ENCODE measurements at places on chromosomes 12 and 14.
A peak's percentile ranks its signal among the peaks of the same experiment; 100 is the strongest.

GRCh38 chr12:122740351-122740750, 9.7 kb upstream of the HCAR1 start:
- no peak for DNase-seq

DNA sequence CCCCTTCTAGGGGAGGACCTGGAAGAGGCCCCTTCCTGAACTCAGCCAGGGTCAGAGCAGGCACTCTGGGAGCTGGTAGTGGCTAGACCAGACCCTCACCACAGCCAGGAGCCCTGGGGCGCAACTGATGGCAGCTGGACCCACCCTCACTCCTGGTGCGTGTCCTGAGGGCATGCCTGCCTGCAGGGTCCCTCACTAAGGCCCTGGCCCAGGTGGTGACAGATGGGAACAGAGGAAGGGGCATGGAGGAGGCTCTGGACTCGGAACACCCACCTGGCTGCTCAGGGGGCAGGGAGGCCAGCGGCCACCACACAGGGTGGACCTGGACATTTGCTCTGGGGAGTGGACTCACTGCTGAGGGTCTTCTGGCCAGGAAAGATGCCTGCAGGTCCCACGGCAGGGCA, 342.2 kb upstream of the SFSWAP start:
- no peak for DNase-seq

- DNase-seq = no peak
Observed at GRCh38 chr12:12214635-12215131, 52.2 kb downstream of the LRP6 start.

GRCh38 chr14:70827347-70827746, 18.0 kb upstream of the MAP3K9 start:
- no peak for DNase-seq

- no peak for DNase-seq
Observed at GRCh38 chr14:103526247-103526913, 2.6 kb upstream of the TRMT61A start.

- peak; percentile 54 for DNase-seq
Observed at GRCh38 chr12:89261982-89262381, 90.3 kb downstream of the DUSP6 start.

- no peak for DNase-seq
Observed at GRCh38 chr12:93908846-93909567, 231.8 kb downstream of the CRADD start.

DNA sequence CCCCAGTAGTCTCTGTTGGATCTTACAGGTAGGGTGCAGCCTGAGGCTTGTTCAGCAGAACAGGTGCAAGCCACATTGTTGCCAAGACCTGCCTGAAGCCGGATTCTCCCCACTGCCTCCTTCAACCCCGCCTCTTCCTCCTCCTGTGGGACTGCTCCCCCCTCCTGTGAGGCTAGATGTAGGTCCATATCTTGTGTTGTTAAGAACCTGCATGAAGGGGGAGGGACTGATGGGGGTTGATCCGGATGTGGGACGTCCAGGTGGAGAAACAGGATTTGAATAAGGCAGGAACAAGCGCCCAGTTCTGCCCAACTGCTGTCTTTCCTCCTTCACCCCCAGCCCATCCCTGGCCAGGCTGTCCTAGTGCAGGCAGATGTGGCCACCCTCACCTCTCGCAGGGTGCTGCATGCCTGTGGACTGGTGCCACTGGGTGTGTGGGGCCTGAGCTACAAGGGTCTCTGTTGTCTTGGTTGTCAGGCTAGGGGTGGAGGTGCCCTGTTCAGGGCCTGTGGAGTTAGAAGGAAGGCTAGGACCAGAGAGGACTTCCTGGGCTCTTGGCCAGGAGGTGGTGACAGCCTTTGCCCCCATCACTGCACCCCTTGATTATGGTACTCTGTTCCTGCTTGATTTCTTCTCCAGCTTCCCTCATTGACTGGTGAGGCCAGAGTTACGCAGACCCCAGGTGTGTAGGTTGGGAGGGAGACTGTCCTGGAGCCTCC, 1.4 kb downstream of the NR4A1 start:
- DNase-seq = peak; percentile 90

- no peak for DNase-seq
Observed at GRCh38 chr14:97319691-97320090, 522.5 kb downstream of the VRK1 start.

DNA sequence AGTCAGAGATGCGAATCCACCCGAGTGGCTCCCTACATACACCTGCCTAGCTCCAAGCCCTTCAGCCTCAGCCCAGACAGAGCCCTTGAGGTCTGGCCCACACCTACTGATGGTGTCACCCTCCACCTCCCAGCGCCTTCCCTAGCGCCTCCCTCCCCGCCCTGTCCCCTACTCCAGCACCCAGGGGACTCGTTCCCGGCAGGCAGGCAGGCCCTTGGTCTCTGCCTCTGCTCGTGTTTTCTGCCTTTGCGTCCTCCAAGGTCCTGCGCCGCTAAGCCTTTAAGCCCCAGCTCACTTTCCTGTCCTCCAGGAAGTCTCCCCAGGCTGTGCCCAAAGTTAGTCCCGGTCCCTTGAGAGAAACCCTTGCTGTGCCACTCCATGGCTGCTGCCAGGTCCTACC, 12.7 kb downstream of the INF2 start:
- DNase-seq = no peak

- no peak for DNase-seq
Observed at GRCh38 chr12:53866727-53867126, 71.9 kb upstream of the HOXC13 start.

GRCh38 chr14:105353136-105353535, 38.6 kb downstream of the PACS2 start:
- no peak for DNase-seq

- DNase-seq = no peak
Observed at GRCh38 chr12:18951218-18951617, 178.3 kb upstream of the PLEKHA5 start.

GRCh38 chr12:85509081-85509856, 229.2 kb downstream of the ALX1 start:
- no peak for DNase-seq

DNA sequence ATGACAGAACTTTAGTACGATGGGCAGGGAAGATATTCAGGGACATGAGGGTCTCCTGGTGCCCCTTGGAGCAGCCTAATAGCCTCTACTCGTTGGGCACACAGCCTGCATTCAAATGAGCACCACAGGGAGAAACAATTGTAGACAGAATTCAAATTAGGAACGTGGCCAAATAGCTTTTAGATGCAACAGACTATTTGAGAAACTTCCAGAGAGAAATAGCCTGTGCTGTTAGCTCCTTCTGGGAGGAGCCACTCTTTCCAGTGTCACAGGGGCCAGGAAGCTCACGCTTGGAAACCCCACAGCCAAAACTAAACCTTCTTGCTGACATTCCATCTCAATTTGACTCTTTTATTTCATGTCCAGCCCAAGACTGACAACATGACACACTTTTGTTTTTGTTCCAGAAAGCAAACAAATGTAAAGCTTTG, 114.5 kb downstream of the RPAP3 start:
- no peak for DNase-seq

GRCh38 chr12:110993434-110993833, 73.1 kb upstream of the MYL2 start:
- no peak for DNase-seq

GRCh38 chr12:121523741-121524140, 57.1 kb downstream of the KDM2B start:
- DNase-seq = no peak

GRCh38 chr12:121839106-121839992, 19.3 kb downstream of the HPD start:
- peak; percentile 87 for DNase-seq

- DNase-seq = no peak
Observed at GRCh38 chr12:115897729-115898128, 379.8 kb downstream of the MED13L start.

- DNase-seq = no peak
Observed at GRCh38 chr12:98360401-98360800, 155.0 kb upstream of the TMPO start.

DNA sequence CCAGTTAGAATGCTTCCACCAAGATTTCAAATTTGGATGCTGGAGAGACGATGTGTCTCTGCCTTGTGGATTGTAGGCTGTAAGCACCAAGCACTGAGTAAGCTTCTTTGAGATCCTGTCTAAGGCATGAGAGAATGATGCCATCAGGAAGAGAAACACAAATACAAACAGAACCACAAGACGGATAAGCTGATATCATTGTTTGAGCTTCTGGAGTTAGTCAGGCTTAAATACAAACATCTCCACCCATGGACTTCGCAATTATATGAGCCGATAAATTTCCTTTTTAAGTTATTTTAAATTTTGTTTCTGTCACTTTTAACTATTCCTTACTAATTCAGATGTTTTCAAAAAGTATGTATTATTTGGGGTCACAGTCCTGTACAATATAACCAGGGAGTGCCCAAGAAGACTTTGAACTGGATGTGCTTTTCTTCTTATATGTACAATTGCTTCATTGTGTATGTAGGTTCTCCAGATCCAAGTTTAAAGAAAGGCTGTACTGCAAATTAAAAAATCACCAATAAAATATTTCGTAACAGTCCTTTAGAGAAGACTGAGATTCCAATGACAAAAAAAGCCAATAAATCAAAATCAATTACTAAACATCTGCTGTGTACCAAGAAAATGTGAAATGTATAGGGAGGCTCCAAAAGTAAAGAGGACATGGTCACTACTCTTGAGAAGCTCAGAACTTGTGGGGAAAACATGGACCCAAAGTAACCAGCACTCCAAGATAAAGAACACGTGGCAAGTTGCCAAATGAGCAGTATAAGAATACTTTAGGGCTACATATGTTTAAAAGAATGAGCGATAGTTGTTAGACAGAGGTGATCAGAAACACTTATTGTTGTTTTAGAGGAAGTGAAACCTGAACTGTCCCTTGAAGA, 274.1 kb downstream of the ADAMTS20 start:
- peak; percentile 7 for DNase-seq

DNA sequence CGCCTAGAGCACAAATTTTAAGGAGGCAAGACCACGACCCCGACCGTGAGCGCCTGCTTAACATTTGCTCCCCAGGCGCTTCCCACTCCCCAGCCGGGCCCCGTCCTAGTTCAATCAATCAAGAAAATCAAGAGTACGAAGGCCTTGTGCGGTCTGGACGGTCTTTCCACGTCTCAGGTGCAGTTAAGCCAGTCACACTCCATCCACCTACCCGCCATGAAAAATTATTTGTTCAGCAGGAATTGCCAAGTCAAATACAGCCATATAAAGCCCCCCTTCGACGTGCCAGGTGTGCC, 603 bp upstream of the LRR1 start:
- no peak for DNase-seq

GRCh38 chr12:58298803-58299202, 357.4 kb downstream of the ATP23 start:
- DNase-seq = no peak

DNA sequence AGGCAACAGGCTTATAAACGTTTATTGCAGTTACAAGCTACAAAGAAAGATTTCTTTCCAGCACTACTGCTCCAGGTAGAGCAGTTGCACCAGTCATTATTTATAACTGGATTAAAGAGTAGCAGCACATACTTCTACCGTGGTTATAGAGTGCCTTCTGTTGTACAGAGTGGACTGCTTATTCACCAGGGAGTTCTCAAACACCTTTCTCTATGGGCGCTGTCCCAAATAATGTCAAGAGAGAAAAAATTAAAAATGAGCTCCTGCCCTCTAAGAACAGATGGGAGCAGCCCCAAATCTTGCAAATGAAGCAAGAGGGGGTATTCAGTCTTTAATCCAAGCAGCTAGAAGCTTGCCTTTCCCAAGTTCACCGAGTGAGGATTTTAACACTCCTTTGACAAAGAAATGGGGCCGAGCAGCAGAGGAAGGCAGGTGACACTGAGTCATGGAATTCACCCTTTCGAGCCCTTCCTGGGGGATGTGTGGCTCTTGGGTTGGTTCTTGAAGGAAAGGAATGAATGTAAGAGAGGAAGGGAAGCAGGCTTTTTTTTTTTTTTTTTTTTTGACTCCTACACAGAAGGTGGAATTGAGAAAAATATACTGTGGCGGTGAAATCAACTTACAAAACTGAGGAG, 181.2 kb downstream of the PRKCH start:
- DNase-seq = no peak

DNA sequence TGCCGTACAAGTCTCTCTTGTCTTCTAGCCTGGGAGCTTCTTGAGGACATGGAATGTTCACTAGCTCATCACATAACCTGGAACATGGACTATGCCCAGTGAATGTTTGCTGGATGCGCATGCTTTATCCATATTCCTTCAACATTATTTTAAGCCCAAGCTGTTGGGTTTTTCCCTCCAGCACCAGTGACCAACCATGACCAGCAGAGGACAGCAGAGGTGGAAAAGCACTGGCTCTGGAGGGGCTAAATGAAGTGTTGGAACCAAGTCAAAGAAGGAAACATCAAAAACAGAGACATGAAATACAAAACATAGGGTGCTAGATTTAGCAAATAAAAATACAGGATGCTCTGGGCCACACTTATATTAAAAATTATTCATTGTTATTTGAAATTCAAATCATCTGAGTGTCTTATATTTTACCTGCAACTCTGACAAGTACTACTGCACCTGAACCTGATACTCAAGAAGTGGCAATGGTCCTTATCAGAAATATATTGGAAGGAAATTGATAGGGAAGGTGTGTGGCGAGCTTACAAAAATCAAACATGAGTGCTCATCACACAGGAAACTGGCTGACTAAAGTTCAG, 23.1 kb upstream of the HELB start:
- no peak for DNase-seq

GRCh38 chr12:62656591-62657362, 190.2 kb downstream of the MON2 start:
- no peak for DNase-seq

DNA sequence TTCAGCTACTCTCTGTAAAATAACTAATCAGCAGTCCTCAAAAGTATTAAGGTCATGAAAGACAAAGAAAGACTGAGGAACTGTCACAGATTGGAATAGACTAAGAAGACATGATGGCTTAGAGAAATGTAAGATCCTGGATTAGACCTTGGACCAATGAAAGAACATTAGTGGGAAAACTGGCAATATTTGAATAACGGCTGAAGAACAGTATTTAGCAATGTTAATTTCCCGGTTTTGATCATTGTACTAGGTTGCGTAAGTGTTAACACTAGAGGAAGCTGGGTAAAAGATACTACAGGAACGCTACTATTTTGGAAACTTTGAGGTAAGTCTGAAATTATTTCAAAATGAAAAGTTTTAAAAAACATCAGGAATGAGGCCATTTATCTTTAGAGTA, 98.8 kb upstream of the RESF1 start:
- no peak for DNase-seq

- no peak for DNase-seq
Observed at GRCh38 chr12:42483521-42483790, 106.1 kb downstream of the PRICKLE1 start.

GRCh38 chr14:54719406-54719805, 152.5 kb downstream of the SAMD4A start:
- no peak for DNase-seq
